Ascending aorta (tissue), 2 donors: ENCODE measurements at places on chromosomes 3 and 15. TPM values are rescaled to one million over a fixed set of nuclear protein-coding genes. Genes with fewer than 3 reads are reported as not detected.
A peak's percentile ranks its signal among the peaks of the same experiment; 100 is the strongest.

Gene THSD4
- 151 TPM for total RNA-seq

Gene ACTC1
- 30.2 TPM for total RNA-seq

DNA sequence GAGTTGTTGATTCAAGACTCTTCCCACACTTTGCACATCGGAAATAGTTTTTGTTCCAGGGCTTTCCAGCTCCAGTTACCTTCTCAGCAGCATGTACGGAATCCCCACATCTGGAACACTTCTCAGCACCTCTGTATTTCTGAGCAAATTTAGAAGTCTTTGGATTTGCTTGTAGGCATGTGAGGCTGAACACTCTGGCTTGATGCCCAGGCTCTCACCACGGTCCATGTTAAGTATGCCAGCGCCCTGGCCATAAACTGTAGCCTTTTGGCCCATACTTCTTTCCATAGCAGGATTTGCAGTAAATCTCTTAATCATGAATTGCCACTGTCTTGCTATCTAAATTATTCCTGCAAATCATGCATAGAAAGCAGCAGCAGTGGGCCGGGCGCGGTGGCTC lies 24.4 kb downstream of the ATP2C1 start:
- no peaks in the 10 kb centered on the region for H3K27me3 ChIP-seq
- H3K36me3 ChIP-seq, result no peaks in the 10 kb centered on the region
- no peak for DNase-seq
- no peak overlapping the region for H3K4me3 ChIP-seq

DNA sequence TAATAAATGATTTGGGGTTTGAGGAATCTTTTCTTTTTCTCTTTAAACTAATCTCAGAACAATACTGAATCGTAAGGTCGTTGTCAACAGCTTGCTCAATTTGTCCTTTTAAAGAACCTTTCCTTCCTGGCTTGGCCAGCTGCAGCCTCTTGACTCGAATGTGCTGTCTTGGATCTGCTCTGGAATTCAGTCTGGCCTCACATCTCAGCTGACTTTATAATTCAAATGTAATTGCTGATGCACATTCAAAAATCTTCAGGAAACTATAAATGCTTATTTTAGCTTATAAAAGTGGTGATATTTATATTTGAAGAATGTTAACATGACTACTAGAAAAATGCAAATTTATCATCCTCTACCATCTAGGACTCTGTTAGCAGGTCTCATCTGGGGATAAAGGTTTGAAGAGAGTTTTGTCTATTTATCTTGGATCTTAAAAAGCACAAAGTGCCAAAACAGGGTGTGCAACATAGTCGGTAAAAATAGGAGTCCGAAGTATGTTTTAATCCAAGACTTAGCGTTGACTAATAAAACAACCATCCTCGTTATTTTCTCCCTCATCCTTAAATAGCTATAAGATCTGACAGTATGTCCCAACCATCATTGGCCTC lies 1035.2 kb downstream of the MCTP2 start:
- DNase-seq, result peak; percentile 68
- H3K27ac ChIP-seq, result peak overlapping the region; percentile 90
- no peaks in the 10 kb centered on the region for H3K36me3 ChIP-seq
- H3K27me3 ChIP-seq, result no peaks in the 10 kb centered on the region
- H3K4me1 ChIP-seq, result peaks cover 3% of the 10 kb centered on the region

DNA sequence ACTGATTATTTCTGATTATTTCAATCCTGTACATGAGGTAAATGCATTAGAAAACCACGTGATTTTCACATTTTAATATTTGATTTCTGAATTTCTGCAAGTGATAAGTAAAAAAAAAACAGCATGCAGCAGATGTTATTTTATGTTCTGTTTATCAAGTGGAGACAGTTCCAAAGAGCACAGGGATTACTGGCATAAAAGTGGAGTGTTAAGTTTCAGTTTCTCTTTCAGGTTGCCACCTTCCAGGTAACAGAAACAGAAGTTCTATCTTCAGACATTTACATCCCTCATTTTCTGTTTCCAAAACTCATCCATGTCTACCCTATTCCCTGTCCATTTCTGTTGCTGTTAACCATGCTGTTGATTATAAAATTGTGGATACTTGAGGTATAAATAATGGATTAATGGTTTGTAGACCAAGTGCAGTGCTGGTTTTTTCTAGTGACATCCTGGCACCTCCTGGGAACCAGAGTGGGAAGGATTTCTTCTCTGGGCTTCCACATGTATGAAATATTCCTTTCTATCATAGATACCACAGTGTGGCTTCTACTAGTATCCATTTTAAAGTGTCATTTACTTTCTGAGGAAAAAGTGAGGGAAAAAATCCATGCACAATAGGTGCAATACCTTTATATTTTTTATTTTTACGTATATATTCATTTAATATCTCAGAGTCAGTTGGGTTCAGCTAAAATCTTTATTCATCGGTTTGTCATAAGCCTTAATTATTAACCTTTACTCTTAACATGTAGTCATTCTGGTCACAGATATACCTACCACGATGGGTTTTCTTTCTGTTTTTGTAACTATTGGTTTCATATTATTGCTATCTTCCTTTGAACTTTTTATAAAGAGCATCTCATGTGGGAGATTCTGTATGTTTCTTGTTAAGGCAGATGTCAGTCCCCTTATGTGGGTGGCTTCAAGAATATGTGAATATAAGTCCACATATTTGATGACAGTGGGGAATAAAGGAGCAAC lies 1010.0 kb downstream of the SQOR start:
- no peak for DNase-seq
- H3K4me3 ChIP-seq, result no peak overlapping the region
- H3K4me1 ChIP-seq, result no peaks in the 10 kb centered on the region
- no peaks in the 10 kb centered on the region for H3K36me3 ChIP-seq
- no peak overlapping the region for H3K27ac ChIP-seq
